ENCODE measurements at places on chromosomes 11 and 22.

DNA sequence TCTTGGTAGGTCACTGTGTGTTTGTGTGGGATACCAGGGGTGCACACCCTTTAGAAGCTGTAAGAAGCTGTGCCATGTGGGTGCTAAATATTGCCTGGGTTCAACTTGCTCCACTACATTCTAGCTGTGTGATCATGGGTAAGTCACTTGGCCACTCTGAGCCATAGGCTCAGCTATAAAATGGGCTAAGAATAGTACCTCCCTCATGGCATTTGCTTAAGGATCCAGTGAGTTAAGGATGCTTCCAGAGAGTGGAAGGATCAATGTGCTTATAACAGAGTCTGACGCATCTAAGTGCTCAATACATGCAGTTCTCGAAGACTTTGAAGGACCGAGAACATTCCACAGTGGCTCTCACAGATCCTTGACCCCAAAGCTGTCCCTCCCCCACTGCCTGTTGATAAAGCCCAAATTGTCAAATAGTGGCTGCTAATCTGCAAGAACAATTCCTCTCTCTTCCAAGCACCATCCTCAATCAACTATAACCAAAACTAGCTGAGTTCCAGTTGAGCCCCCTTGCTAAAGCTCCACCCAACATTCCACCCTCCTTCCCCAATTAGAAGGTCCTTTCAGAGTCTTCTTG is 13.2 kb upstream of the TMPRSS6 start:
- no peak for DNase-seq

GRCh38 chr11:43135966-43136534 is 175.7 kb upstream of the API5 start:
- DNase-seq, result no peak

DNA sequence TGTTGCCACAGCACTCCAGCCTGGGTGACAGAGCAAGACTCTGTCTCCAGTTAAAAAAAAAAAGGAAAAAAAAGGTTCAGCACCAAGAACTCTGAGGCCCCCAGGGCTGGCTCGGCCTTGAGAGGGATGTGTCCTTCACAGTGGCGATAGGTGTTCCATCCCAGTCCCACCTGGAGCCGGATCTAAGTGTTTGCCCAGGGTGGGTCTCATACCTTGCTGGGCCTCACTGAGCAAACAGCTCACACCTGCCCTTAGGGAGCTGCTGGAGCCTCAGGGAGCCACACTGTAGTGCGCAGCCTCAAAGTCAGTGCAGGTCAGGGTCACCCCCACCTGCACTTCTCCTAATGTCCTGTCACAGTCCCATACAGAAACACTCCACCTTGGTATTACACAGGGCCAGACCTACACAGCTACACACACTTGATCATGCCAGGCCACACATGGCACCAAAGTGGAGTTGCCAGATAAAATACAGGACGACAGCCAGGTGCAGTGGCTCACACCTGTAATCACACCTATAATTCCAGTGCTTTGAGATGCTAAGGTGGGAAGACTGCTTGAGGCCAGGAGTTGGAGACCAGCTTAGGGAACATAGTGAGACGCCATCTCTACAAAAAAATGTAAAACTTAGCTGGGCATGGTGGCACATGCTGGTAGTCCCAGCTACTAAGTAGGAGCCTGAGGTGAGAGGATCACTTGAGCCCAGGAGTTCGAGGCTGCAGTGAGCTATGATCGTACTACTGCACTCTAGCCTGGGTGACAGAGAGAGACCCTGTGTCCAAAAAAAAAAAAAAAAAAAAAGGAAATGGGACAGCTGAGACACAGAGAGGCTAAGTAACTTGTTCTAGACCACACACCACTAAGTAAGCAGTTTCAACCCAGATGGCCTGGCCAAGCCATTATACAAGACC is 7.3 kb downstream of the STARD10 start:
- DNase-seq, result no peak

GRCh38 chr11:129694538-129694937 is 121.1 kb upstream of the TMEM45B start:
- DNase-seq, result no peak

GRCh38 chr11:115580927-115581680 is 76.9 kb upstream of the CADM1 start:
- no peak for DNase-seq

GRCh38 chr11:43802509-43802908 is 78.1 kb upstream of the ALKBH3 start:
- DNase-seq, result no peak

DNA sequence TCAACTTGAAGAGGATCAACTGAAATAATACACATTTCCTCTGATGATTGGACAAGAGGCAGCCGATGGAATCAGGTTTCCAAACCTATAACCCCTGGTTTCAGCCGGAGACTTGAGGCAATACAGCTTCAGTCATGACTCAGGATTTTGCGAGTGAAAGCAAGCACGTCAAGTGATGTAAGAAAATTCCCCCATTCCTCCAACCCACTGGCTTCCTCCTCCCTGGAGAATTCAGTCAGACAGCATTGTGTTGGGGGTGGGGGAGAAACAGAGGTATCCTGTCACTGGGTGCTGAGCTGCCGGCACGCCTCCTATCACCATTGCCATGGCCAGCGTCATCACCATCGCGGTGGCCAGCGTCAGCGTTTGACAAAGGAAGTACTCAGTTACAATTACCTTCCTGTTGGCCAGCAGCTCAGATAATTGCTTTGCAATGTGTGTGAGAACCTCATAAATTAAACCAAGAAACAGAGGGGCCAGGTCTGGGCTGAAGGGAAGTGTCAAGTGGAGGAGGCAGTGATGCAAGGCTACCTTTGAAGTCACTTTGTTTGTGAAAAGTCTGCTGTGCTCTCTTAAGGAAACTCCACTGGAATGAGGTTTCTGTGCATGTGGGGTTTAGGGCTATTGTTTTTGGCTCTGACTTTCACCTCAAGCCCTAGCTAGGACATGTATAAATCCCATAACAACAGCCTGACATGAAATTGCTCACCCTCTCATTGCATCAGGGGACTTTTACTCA is 50.2 kb downstream of the LIF start:
- DNase-seq, result peak; percentile 52

GRCh38 chr11:96390488-96390792 is 627 bp downstream of the JRKL start:
- DNase-seq, result no peak

DNA sequence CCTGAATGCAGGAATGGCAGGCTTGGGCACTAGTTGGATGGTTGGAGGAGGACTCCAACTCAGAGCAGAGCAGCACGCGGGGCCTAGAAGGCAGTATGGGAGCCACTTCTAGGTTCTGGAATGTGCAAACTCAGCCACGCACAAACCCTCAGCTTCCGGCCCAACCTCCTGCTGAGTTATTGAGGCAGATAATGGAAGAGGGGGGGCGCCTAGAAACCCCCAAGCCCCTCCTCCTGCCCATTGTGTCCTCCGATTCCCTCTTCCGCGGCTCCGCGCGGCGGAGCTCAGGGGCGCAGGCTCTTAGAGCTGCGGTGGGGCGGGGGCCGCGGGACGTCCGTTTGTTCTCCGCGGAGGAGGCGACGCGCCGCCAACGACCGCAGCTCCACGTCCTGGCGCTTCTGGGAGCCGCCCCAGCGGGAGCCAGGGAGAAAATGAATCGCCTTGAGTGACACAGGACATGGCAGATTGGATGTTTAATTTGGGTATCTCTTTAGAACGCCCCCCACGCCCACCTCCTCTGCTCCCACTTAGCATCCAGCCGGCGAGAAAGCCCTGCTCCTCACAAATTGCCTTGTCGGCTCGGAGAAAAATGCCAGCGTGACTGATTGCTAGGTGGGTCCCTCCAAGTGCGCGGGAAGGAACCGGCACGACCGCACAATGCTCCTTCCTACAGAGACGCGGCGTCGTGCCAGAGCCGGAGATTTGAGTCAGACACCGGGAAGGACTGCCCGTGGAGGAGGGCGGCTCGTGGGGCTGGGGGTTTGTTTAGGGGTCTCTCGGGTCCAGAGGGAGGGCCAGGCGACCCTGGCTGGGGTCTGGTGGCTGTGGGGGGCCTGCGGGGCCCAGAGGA is 144.6 kb downstream of the NECTIN1 start:
- DNase-seq, result no peak

DNA sequence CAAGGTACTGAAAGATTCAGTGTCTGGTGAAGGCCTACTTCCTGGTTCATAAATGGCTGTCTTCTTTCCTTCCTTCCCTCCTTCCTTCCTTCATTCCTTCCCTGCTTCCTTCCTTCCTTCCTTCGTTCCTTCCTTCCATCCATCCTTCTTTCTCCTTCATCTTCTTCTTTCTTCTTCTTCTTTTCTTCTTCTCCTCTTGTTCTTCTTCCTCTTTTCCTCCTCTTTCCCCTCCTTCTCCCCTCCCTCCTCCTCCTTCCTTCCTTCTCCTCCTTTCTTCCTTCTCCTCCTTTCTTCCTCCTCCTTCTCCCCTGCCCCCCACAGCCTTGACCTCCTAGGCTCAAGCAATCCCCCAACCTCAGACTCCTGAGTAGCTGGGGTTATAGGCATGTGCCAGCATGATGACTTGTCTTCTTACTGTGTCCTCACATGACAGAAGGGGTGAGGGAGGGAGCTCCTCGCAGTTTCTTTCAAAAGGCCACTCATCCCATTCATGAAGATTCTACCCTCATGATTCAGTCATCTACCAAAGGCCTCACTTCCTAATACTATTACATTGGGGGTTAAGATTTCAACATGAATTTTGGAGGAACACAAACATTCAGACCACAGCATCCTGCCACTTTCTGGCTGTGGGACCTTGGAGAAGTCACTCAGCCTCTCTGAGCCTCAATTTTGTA is 22.6 kb upstream of the CCDC134 start:
- DNase-seq, result no peak

DNA sequence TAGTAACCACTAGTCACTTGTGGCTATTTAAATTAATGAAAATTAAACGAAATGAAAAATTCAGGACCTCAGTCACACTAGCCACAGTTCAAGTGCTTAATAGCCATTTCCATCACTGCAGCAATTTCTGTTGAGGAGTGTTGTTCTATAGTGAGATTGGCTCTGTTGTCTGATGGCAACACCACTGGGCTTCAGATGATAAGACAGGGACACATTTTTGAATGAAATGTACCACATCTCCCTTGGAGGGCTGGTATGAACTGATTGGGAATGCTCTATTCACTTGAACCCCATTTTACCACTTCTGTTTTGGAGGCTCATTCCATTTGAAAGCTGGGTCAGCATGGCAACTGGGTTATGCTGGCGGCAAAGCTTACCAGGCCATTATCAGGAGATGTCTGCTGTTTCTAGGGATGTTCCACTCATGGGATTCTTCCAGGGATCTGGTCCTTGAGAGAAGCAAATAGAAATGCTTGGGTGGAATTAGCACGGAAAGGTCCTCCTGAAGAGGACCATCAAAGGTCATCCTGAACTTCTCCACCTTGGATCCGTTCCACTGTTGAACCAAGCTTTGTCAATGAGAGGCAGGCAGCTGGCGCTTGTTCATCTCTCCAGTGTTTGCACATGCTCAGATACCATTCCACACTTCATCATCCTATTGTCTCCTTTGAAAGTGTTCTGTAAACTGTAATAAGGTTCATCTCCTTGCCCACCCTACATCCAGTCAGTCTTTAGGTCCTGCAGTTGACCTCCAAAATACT is 7.6 kb downstream of the AMOTL1 start:
- DNase-seq, result no peak

DNA sequence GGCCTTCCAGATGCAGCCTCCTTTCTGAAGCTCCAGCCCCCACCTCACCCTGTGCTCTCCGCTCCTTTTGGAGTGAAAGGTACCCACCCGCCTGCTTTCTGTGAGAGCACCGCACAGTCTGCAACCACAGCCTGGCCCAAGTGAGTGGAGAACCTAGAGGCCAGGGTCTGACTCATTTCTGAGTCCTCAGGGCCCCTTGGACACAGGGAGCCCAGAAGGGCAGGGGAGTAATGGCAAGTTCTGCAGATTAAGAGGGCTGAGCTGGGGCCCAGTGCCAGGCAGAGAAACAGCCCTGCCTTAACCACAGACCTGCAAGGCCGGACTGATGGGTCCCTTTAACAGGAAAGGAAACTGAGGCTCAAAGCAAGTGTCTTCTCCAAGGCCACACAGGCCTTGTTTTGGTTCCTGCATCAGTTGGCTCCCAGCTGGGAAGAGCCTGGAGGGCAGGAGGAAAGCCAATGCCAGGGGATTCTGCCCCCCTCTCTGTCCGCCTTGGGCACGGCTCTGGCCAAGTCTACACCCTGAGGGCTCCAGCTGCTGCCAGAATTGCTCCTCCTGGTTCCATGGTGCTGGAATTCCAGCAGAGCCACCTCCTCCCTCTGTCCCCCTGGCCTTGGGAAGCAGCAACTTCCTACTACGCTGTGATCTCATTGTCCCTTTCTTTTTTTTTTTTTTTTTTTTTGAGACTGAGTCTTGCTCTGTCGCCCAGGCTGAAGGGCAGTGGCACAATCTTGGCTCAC is 55.1 kb downstream of the CYTH4 start:
- DNase-seq, result no peak

Data from stimulated activated CD4-positive, alpha-beta T cell treated with anti-CD3 and anti-CD28 coated beads, Interleukin-2, amount 100 ng/mL, for 48 hours (primary cell).